ENCODE measurements at places on chromosomes 6 and 20.

DNA sequence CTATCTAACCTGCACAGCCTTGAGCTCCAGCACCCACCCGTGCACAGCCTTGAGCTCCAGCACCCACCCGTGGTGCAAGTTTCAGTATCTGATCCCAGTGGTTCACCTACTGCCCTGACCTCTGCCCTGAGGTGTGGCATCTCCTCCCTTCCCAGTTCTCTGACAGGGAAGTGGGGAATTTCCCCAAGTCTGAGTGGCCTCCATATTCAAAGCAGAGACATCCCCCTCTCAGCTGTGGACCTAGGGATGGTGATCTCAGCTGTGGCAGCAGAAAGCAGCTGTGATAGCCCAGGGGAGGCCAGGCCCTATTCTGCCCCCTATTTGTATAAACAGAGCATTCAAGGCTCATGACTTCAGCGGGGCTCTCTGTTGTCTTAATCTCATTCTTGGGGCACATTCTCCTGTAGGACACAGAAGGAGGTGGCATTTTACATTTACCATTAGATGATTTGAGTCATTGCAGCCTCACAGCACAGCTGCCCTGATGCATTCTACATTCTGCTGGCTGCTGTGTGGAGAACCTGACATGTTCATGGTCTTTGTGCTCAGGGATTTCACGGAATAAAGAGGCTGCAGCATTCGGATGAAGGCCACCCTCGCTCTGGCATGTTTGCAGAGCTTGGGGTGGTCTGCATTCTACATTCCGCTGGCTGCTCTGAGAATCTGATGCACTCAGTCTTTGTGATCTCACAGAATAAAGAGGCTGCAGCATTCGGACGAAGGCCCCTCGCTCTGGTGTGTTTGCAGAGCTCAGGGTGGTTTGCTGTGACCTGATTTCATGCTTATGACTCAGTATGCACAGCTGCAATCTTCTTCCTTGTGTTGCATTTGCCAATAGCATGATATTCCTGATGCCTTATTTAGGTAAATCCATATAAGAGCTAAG is 16.9 kb downstream of the GPR31 start:
- no peak for DNase-seq

- DNase-seq, result no peak
These were observed 11.6 kb upstream of the TAAR9 start for GRCh38 chr6:132526461-132526860.

GRCh38 chr6:168841609-168842278 is 400.8 kb downstream of the SMOC2 start:
- DNase-seq, result no peak

DNA sequence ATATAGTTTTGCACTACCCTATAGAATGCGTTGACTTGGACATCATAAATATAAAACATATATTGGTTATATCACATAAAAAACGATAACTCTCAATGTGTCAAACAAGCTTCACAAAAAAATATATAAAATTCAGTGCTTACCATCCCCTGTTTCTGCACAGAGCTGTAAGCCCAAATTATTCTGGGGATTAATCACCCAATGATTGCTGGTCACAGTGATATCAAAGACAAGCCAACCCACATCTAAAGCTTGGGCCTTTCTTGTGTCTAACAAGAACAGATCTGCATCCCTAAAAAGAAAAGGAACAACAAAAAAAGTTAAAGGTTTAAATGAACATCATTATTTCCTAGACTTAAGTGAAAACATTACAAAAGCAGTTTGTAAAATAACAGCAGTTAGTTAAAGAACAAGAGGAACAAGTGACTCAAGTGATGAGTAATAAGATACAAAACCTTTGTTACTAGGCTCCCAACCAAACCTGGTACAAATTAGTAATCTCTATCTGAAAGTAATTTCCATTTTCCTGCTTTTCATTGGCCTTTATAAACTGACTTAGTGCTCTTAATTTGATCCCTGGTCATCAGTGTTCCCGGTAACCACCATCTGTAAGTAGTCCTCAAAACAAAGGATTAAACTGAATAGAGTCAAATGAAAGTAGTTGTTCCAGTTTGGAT is 81.1 kb downstream of the BMP5 start:
- no peak for DNase-seq

DNA sequence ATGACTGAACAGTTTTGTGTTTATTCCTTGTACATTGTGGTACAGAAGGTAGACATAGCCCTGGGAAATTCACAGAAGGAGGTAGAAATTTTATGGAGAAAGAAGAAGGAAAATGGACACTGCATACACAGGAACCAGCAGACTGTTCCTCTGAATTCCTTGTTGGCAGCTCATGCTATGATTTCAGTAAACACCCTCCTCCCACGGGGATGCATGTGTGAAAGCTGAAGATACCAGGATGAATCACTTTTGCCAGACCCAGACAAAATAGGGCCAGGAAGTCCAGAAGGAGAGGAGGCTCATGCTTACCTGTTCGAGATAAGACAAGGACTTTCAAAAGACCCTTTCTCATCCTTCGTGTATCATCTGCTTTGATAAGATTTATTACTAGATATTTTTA is 110.3 kb upstream of the GGTLC1 start:
- no peak for DNase-seq
